ENCODE measurements at places on chromosomes 5 and 9.
A peak's percentile ranks its signal among the peaks of the same experiment; 100 is the strongest.

DNA sequence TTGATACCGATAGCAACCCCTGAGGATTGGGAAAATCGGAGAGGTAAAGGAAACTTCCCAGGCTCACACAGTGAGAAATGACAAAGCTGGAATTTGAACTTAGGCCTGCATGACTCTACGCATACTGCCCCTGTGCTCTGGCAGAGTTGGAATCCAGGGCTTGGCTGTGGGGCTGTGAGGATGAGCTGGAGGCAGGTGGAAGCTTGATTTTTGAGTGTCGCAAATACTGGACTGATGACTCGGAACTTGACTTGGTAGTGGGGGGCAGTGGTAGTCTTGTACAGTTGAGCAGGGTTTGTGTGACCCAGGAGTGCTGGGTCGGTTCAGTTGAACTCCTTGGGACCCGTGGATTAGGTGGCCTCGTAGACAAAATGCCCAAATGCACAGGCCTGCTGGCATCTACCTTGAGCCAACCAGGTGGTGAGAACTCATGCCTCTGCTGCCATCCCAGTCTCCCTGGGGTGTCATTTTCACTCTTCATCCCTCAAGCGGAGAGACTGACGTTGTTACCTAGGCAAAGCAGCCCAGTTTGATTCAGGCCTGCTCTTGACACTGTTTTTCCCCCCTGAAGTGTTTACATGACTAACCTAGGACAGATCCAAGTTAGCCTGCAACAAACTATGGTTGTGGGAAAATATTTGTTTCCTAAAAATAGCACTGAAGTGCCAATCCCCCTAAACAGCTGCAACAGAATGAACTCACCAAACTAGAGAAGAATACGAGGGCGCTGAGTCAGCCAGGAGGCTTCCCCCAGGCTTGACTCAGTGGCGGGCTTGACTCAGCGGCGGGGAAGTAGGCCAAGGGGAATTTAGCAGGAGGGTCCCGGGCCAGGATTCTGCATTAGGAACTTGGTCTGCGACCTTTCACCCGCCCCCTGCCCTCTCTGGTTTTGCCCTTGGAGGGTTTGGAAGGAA is 45.7 kb upstream of the ORM1 start:
- no peak for DNase-seq

DNA sequence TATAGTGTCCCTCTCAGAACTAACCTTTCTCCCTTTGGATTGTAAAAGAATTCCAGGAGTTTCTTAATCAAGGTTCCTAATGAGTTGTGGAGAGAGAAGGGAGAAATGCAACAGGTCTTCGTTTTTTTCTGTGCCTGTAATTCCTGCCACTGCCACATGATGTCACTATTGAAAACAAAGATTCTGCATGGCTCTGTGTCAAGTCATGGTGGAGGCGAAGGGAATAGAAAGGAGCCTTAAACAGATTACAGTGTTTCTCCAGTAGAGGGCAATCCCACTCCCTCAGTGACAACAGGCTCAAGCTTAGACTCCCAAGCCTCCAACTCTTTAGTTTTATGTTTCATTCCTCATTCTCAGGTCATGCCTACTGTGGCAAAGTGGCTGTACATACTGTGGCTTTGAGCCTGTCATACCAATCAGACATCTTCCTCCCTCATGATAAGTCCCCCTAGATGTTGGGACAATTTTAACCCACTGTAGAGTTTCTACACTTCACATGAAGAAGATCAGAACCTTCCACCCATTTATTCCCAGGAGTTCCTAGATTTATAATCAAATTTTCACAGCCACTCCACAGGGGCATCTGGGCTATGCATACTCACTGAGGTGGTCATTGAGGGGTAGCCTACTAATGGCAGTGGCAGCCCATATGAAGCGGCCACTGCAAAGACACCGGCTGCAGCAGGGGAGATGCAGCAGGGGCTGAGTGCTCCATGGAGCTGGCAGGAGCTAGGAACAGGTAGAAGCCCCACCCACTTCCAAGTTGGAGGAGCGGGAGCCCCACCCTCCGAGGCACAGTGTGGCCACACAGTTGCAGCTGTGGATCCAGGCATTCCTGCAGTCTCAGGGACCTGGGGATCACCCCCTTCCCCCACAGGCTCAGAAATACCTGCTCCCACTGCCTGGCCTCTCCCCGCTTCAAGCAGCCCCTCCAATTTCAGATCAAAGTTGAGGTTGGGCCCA is 97.4 kb upstream of the TRIM32 start:
- peak; percentile 44 for DNase-seq

DNA sequence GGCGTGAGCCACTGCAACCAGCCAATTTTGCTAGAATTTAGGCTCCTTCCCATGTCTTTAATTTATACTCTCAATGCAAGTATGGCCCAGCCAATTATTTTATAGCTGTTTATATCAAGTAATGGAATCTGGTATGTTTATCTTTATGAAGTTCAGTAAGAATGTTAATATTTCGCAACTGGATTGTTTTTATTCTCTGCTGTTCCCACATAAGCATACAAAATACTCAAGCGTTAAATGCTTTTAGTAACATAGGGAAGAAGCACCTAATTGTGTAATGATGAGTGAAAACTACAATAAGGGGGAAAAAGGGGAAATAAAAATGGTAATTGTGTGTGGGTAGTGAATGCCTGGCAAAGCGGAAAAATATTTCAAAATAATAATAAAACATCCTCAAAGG is 21.3 kb downstream of the PWWP2A start:
- DNase-seq = no peak

DNA sequence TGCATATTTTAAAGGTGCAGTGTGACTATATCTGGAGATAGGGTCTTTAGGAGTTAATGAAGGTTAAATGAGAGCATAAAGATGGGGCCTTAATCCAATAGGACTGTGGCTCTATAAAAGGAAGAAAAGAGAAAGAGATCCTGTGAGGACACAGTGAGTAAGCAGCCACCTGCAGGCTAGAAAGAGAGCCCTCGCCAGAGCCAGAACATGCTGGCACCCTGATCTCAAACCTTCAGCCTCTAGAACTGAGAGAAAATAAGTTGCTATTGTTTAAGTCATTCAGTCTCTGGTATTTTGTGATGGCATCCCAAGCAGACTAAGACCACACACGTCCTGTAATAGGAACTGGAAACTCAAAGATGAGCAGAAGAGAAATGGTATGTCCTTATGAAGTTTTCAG is 41.0 kb downstream of the RNF180 start:
- no peak for DNase-seq

DNA sequence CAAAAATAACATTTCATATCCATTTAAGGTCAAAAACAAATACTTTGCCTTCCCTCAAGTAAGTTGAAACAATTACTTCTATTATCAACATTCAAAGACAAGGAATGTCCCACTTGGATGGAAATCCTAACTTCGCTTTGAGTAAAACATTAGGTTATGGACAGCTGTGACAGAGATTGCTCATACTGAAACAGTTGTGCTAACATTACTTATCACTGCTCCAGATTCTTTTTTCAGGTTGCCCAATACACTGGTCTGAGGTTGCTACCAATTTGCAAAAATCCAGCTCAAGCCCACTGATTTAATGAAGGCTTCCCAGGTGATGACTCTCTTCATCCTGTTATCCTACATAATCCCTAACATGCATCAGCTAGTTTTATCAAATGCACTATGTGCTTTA is 98.3 kb downstream of the UBAP2 start:
- no peak for DNase-seq

DNA sequence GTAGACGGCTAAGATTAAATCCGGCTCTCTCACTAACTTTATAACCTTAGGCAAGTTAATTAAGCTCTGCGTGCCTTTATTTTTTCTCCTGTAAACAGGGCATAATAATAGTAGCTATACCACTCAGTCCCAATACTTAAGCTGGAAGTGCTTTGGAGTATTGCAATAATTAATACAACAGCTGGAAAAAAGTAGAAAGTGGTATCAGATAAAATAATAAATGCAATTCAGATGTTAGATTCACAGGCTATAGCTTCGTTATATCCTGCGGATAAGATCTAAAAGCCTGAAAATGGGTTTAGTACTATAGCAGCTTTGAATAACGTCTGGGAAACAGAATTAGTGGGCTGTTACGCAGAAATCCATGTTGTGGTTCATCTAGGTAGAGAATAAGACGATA is 51.8 kb downstream of the MEGF9 start:
- DNase-seq = no peak

DNA sequence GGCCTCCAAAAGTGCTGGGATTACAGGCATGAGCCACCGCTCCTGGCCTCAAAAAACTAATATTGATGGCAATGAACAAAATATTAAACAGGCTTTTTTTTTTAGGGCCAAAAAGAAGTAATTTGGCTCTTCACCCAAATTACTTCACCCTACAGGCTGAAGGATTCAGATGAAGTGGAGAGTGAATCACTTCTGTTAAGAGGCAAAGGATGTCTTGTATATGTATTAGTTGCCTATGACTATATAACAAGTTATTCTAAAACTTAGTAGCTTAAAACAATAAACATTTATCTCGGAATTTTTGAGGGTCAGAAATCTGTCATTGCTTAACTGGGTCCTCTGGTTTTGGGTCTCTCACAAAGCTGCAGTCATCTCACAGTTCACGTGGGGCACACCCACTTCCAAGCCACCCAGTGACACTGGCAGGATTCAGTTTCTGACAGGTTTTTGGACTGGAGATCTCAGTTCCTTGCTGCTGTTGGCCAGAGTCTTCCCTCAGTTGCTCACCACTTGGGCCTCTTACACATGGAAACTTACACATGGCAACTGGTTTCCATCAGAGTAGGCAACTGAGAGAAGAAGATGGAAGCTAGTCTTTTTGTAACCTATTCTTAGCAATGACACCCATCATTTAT is 66.7 kb downstream of the IQGAP2 start:
- no peak for DNase-seq

DNA sequence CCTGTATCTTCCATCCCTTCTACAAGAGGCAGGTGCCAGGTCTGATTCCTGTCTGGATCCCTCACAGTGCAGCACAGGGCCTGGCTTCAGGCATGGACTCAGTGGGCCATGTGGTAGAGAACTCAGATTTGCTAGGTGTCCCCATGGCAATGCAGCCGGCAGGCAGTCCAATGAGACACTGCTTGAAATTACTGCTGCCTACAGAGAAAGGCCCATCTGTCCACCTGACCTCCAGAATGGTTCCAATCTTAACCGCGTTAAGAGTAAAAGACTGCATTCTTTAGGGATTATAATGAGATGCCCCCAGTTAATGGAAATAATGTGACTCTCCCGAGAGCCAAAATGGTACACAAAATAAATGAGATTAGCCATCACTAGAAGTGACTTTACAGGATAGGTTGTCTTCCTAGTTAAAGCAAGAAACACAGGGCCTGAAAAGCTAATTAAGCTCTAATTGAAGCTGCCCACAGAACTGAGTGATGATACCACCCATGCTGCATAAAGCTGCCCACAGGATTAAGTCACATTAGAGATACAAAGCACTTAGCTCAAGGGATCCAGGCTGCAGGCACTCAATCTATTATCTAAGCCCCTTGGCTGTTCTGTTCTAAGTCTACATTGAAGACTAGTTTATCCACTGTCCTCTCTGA is 11.4 kb downstream of the FAM193B start:
- no peak for DNase-seq

DNA sequence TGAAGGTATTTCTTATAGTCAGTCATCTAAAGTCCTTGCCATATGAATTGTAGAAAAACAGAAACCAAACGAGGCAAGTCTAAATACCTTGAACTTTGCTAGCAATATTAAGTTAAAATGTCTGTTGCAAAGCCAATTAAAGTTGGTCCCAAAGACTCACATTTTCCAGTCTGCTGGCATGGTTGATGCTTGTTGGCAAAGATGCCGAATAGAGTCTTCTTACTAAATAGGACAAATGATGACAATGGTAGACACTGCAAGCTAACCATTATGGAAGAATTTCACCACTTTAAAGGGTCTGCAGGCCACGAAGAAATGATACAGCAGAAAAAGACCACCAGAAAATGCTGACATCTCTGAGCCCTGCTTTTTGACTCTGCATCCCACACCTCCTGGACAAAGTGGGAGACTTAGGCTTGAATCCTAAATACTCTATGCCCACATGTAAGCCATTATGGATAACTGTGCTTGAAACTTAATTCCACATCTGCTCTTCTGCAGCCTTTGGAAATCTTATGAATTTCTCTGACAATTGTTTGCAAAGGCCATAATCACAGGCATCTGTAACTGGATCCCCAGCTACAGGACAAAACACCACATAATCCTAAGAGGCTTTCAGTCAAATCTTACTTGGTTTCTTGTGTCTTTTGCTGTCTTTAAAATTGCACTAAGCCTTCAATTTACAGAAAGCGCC is 61.3 kb downstream of the LHFPL2 start:
- no peak for DNase-seq

- DNase-seq = no peak
These were observed 98.7 kb downstream of the PAX5 start for GRCh38 chr9:36935332-36935731.

DNA sequence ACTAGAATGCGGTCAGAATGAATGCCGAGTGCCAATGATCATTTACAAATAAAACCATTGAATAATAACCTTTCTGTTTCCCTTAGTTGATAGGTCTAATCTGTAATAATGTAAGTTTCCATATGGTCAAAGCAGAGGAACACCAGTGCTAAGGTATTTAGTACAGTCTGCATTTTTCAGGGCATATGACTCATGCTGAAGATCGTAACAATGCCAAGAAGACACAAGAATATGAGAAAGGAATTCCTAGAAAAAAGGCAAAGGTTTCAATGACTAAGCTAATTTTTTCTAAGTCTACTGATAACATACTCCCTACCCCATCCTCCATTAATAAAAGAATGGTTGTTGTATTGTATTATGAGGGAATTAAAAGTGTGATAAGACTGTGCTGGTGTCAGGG is 2.8 kb downstream of the OR1L8 start:
- no peak for DNase-seq

GRCh38 chr5:173833196-173833985 is 54.8 kb upstream of the CPEB4 start:
- DNase-seq = no peak

DNA sequence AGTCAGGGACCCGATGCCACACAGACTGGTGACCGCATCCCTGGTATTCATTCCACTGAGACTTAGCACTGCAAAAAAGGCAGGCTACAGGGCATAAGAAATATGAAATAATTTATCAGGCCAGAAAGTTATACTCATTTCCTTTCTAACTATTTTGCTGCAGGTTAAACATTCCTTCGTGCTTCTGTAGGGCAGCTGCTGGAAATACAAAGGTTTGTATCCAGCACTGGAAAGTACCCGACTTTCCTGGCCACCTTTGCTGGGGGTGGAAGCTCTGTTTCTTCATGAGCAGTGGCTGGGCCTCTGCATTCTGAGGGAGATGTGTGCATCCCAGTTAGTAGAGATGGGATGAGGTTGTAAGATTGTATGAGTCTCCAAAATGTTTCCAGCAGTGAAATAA is 478.6 kb upstream of the WWC1 start:
- no peak for DNase-seq

- no peak for DNase-seq
These were observed 85.5 kb upstream of the NUDT12 start for GRCh38 chr5:103648086-103648485.

Data from activated CD8-positive, alpha-beta memory T cell treated with anti-CD3 and anti-CD28 coated beads, Interleukin-2, amount 10 ng/mL, durations not matched to agents 7 days and 5 days (primary cell).